Activated CD4-positive, alpha-beta T cell treated with anti-CD3 and anti-CD28 coated beads, Interleukin-2, Interleukin-4, amounts not matched to agents 100 ng/mL and 50 ng/mL, durations not matched to agents 16 hours and 8 hours (primary cell): ENCODE measurements at places on chromosomes 3 and 15.
A peak's percentile ranks its signal among the peaks of the same experiment; 100 is the strongest.

GRCh38 chr15:63422891-63423590, 41.4 kb upstream of the CA12 start:
- DNase-seq, result no peak

DNA sequence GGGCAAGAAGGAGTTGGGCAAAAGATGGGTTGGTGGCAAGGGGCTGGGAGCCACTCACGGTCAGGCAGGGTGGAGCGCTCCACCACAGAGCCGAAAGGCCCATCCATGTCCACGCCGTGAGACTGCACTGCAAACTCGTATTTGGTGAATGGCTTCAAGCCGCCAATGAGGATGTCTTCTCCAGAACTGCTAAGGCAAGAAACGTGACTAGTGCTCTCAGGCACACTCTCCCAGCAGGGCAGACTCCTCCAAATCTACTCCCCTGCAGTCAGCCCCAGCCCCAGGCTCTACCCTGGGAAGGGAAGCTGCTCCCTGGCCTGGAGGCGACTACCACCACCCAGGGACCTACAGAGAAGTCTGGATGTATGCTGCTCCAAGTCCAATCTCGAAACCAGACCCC, 11.4 kb upstream of the IGDCC3 start:
- DNase-seq, result no peak

- DNase-seq, result no peak
Observed at GRCh38 chr3:57731311-57731710, 24.8 kb upstream of the SLMAP start.

DNA sequence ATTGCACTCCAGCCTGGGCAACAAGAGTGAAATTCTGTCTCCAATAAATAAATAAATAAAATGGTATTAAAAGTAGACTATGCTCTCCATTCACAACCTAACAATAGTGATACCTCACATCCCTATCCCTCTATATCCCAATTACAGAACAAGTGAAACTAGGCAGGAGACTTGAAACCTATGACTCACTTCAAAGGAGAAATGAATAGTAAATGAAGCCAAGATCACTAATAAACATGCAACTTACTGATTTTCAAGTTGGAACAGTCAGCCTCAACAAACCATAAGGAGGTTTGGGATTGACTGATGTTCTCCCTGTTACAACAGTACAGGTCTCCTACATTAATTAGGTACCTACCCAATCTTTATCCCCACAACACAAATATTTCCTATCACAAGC, 103.4 kb downstream of the GSK3B start:
- no peak for DNase-seq

- peak; percentile 65 for DNase-seq
Observed at GRCh38 chr15:30991255-30992235, at the start of gene MTMR10. TSS of gene MTMR10 (minus strand) at chr15:30991628. CDS start at chr15:30991506, 122 bp downstream.

DNA sequence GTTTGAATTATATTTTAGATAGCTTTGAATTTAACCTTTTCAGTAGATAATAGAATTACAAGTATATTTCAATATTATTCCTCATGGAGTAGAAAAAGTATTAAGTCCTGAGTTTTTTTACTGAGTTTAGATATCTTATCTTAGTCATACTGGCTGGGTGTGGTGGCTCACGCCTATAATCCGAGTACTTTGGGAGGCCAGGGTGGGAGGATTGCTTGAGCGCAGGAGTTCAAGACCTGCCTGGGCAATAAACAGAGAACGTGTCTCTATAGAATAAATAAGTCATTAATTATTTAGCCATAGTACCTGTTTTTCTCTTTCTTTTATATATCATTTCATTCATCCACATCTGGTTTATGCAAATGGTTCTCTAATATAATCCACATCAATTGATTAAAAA, 9.9 kb downstream of the RAP2B start:
- no peak for DNase-seq

GRCh38 chr3:54366839-54367238, 244.5 kb downstream of the CACNA2D3 start:
- DNase-seq, result no peak

DNA sequence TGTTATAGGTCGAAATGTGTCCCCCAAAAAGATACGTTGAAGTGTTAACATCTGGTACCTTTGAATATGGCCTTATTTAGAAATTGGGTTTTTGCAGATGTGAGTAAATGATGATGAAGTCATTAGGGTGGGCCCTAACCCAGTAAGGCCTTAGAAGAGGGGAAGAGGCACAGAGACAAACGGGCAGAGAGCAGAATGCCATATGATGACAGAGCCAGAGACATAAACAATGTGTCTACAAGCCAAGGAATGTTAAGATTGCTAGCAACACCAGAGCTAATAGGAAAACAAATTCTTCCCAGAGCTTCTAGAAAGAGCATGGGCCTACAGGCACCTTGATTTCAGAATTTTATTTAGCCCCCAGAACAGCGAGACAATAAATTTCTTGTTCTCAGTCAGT, 693.1 kb upstream of the NECTIN3 start:
- DNase-seq, result no peak

GRCh38 chr3:155070932-155071387, 9.2 kb upstream of the MME start:
- DNase-seq, result no peak

DNA sequence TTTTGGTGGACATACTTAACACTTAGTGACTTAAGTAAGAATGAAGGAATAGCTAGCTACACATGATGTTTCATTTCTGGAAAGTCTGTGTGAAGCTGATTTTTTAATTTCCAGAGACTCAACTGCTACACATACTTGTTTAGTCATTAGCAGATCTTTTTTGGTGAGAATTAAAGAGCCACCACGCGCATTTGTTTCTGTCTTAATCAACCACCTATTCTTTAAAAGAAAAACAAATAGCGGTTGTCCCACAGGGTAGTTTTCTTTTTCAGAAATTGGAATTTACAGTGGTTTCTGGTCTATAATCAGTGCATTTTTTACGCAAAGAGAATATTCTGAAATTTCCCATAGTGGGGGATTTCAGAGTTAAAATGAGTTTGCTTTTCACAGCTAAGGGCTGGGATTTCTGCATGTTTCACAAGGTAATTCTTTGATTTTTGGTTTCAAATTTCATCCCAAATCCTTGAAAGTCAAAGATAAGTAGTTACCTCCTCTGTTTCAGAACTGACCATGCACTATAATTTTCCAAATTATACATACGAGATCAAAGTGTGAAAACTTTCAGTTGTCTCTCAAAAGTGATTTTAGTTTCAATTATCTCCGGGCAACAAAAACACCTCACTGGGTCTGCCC, 631.0 kb upstream of the GRM7 start:
- DNase-seq, result no peak

- peak; percentile 0 for DNase-seq
Observed at GRCh38 chr3:114624571-114625181, 330.8 kb downstream of the TIGIT start.

GRCh38 chr3:54202054-54202453, 79.7 kb downstream of the CACNA2D3 start:
- no peak for DNase-seq
